BJ (cell line): ENCODE measurements at places on chromosomes 2 and 18.

GRCh38 chr18:33146014-33146413, 294.5 kb downstream of the CCDC178 start:
- DNase-seq = no peak

GRCh38 chr2:134225841-134226240, 28.0 kb upstream of the MGAT5 start:
- no peak for DNase-seq

GRCh38 chr2:26914659-26915310, 55.7 kb upstream of the MAPRE3 start:
- DNase-seq = no peak

GRCh38 chr18:74292541-74292858, 737 bp upstream of the CYB5A start:
- DNase-seq = no peak

GRCh38 chr2:150599889-150600288, 112.4 kb upstream of the RND3 start:
- DNase-seq = no peak

- DNase-seq = no peak
These were observed 10.5 kb upstream of the EPAS1 start for GRCh38 chr2:46286715-46287114.

GRCh38 chr2:230778350-230779063, 65.9 kb downstream of the CAB39 start:
- DNase-seq = no peak

DNA sequence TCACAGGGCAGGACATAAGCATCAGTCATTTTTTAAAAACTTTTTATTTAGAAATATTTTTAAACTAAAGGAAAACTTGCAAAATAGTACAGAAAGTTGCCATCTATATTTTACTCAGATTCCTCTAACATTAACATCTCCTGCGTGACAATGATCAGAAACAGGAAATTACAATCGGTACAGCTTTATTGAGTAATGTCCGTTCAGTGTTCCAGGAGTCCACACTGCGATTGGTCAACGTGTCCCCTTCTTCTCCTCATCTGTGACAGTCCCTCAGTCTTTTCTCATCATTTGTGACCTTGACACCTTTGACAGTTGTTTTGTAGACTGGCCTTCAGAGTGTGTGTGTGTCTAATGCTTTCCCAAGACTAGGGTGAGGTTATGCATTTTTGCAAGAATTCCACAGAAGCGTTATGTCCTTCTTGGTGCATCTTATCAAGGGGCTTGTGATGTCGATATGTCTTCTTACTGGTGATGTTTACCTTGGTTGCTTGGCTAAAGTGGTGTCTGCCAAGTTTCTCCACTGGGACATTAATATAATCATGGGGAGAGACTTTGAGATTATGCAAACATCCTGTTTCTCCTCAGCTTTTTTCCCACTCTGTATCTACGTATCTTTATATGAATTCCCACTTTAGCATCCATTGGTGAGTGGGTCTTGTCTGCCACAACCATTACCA, 21.4 kb upstream of the TMEM177 start:
- DNase-seq = no peak

- DNase-seq = no peak
These were observed 119.0 kb downstream of the HIBCH start for GRCh38 chr2:190200603-190201002.

DNA sequence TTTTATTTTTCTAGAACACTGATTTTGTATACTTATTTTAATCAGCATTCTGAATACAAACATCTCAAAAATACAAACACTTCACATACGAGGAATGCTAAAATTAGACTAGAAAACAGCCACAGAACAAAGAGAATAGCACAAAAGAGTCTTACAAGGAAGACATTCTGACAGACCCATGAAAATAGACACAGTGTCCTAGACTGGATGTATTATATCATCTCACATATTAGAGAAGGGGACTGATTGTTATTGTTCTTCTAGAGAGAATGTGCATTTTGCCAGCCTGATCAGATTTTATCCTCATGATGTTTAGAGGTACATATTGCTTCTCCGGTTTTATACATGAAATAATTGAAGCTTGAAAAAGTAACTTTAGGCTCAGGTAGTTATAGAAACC, 357.9 kb downstream of the DPP10 start:
- no peak for DNase-seq

GRCh38 chr18:62760403-62760734, 45.0 kb downstream of the PHLPP1 start:
- no peak for DNase-seq

DNA sequence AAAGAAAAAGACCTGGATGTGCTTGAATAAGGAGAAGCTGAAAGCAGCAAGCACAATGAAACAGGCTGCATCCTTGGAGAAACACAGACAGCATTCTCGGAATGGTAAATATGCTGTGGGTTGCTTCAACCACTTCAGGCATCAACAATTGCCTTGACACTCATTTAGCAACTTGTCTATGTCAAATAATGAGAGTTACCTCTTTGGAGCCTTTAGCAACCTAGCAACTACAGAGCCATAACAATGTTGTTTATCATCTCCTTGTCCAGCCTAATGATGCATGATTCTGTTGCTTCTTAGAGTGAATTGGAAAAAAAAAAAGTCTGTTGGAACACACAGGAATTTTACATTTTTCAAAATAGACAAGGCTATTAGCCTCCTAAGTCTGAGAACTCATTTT, 410.6 kb downstream of the PIK3C3 start:
- no peak for DNase-seq

- no peak for DNase-seq
These were observed 145.9 kb downstream of the ZBTB7C start for GRCh38 chr18:48263192-48263853.

DNA sequence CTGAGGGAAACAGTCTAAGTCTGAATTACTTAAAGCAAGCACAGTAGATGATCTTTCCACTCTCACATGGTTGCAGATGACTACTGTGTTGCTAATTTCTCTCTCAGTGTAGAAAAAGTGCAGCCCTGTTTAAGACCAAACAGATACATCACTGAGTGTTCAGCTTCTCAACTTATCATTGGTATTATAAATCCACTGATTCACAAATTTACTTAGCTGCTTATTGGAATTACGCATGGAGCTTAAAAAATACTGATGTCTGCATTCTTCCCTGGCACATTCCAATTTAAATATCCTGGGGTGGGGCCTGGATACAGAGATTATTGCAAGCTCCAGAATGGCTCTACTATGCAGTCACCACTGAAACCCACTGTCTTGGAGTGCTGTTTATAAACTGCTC, 411.2 kb downstream of the RND3 start:
- peak; percentile 34 for DNase-seq
